ENCODE measurements at places on chromosomes 3 and 15.

DNA sequence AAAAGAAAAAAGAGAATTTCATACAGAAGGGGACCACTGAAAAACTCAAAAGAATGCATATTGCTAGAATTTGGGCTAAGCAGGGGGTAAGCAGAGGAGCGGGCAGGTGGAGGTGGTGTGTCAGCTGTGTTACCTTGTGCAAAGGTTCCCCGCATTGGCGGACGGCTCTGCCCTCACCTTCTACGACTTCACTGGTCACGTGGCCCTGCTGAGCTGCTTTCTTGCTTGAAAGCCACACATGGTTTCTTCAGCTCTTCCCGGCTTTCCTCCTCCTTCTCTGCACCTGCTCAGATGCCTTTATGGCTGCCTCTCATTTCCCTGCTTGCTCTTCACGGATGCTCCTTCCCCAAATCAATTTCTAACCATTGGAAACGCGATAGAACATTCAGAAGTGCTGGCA lies 30.5 kb downstream of the FAH start:
- DNase-seq = no peak

GRCh38 chr3:13025090-13025489 lies 48.1 kb downstream of the IQSEC1 start:
- DNase-seq = no peak

GRCh38 chr15:76337059-76337695 lies 604 bp downstream of the ISL2 start:
- DNase-seq = peak; percentile 77

- no peak for DNase-seq
These were observed 8.5 kb upstream of the IREB2 start for GRCh38 chr15:78429477-78429876.

DNA sequence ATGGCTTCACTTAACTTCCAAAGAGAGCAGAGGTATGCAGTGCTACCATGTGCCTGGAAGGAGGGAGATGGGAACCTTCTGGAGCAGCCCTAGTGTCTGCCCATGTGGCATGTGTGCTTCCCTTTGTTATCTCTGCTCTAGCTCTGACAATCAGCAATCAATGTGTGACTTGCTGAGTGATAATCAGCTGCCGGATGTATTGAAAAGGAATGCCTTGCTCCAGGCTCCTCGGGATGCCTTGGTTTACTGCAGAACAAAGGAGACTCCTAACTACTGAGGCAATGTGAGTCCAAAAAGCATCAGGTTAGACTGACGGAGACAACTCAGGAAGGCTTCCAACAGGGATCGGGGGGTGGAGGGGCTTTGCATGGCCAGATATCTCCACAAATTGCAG lies 36.0 kb upstream of the CORO2B start:
- DNase-seq = no peak

GRCh38 chr3:152827313-152827712 lies 7.6 kb upstream of the P2RY1 start:
- no peak for DNase-seq

- DNase-seq = no peak
These were observed 119.9 kb downstream of the CADPS start for GRCh38 chr3:62755285-62755684.

DNA sequence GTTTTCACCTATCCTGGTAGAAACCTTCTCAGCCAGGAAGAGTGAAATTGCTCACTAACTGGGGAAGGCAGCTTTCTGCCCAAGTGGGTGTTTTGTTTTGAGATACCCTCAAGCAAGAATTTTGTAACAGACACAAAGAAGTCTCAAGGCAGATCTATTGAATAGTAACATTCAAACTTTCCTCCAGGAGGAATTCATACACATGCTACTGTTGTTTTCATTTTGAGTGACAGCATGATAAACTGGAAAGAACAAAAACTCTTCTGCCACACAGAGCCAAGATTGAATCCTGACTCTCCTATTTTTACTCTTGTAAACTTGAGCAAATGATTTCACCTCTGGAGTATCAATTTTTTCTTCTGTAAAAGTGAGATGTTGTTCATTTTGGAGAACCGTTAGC lies 54.8 kb upstream of the MBNL1 start:
- DNase-seq = no peak

GRCh38 chr15:34584330-34584668 lies 848 bp upstream of the GOLGA8B start:
- DNase-seq = no peak

DNA sequence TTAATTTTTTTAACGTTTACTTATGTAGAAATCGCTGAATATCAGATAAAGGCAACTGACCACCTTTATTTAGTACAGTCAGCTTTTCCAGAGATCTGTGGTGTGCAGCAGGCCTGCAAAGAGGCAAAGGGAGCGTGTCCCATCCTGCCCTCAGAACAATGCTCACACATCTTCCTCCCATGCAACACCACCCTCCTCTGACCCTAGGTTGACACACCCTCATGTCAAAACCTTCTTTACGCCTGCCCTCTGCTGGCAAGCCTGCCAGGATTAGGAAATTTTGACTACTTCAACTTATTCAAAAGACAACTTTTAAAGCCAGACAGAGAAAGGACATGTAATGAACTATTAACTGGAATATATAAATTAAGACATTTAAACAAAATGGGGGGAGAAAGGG lies 513.7 kb downstream of the FOXP1 start:
- DNase-seq = peak; percentile 17

GRCh38 chr3:159766563-159767185 lies 222.0 kb upstream of the IL12A start:
- DNase-seq = no peak

GRCh38 chr15:50119063-50120040 lies at the start of gene ATP8B4:
Gene ATP8B4 (minus strand): TSS chr15:50119233. CDS start chr15:50106966, 12,267 bp downstream.
- no peak for DNase-seq

DNA sequence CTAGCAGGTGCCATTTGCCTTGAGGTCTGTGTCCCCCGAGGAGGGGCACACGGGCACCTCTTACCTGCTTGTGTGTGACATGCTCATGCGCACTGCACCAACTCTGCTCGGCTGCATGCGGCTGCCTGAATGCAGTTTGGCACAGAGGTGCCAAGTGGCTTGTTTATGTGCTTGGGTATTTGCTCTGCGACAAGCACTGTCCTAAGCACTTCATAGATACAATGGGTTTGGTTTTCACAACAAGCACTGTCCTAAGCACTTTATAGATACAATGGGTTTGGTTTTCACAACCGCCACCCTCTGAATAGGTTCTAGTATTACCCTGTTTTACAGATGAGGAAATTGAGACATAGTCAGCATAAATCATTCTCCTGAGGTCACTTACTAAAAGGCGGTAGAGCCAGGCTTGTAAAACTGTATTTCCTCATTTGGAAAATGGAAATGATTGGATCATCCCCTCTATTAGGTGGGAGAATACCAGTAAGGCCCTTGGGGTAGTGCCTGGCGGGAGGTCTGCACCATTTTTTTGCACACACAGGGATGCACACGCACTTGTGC lies 487 bp downstream of the ITIH4 start:
- no peak for DNase-seq

- no peak for DNase-seq
These were observed 19.6 kb upstream of the CHMP2B start for GRCh38 chr3:87207460-87207859.

GRCh38 chr3:11624161-11624560 lies 19.6 kb downstream of the VGLL4 start:
- DNase-seq = no peak

DNA sequence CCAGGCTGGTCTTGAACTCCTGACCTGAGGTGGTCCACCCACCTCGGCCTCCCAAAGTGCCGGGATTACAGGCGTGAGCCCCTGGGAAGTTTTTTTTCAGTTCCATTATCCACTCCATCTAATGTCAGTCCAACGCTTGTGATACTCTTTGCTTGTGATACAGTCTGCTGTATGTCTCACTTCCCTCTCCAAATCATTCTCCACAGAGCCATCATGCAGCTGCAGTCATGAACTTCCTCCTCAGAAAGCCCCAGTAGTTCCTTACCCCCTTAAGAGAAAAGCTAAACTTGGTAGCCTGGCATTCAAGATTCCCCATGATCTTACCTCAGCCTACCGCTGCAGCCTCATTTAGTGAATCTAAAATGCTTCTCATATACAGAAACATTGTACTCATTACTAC lies 2.3 kb downstream of the ARPC4 start:
- no peak for DNase-seq

DNA sequence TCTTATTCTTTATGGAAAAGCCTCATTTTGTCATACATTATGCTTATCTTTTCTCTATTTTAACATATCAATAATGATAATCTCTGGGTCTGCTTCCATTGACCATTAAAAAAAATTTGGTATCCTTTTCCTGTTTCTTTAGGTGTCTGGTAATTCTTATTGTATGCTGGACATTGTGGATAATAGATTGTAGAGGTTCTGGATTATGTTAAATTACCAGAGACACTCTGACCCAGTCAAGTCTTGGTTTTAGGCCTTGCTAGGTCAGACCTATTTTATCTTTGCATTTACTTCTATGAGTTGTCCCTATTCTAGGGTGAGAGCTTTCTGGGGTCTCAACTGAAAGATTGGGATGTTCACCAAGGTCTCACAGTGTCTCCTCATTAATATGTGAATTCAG lies 9.3 kb downstream of the MOBP start:
- no peak for DNase-seq

DNA sequence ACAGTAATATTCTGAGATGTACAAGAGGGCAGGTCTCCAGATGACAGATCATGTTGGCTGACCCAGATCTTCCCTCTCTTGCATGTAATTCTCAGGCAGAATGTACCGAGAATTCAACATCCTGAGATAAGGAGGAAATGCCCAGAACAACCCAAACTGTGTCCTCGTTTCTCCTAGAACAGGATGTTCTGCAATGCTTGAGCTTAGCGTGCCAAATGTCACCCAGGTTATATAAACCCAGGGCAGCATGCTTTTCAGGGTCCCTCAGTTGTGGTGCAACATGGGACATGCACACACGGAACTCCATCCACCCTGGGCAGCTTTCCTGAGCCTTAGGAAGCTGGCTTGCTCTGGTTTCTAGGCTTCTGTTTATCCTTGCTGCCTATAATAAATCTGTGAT lies 102.1 kb upstream of the CMC1 start:
- DNase-seq = no peak

GRCh38 chr15:26739791-26740190 lies 33.1 kb downstream of the GABRB3 start:
- DNase-seq = no peak

DNA sequence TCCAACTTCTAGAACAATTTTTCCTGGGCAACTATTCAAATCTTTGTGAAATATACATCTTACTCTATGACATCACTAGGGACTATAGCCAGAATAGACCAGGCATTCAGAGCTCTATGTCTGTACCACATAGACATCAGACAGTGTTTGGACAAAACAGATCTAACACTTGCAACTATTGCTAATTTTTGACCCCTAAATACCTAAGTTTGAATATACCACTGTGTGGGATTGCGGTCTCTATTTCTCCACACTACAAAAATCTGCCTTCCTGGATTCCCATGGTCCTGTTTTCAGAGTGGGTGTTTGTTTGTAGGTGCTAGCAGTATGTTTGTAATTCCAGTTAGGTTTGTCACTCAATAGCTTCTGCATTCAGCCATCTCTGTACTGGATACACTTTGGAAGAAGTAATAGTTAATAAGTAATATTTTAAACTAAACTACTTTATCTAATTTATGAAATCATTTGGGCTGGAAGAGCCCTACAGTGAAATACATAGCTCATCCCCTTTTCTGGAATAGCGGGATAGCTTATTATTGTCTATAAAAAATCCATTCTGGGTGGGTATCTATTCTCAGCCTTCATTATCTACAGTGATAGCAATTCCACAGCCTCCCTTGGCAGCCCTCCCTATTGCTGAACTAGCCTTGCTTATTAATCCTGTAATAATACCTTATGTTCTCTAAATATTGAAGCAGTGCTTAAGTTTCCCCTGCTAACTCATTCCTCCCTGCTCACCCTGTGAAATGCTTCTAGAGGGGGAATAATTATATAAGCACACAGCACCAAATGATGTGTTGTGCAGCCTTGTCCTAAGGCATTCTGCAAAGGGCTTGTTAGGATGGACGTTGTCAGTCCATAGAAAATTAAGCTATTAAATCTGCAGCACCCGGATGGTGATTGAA lies 49.4 kb downstream of the RBMS3 start:
- no peak for DNase-seq

GRCh38 chr3:194736277-194736895 lies 50.7 kb downstream of the FAM43A start:
- no peak for DNase-seq

- no peak for DNase-seq
These were observed 59.3 kb upstream of the CFAP161 start for GRCh38 chr15:81074773-81075172.

DNA sequence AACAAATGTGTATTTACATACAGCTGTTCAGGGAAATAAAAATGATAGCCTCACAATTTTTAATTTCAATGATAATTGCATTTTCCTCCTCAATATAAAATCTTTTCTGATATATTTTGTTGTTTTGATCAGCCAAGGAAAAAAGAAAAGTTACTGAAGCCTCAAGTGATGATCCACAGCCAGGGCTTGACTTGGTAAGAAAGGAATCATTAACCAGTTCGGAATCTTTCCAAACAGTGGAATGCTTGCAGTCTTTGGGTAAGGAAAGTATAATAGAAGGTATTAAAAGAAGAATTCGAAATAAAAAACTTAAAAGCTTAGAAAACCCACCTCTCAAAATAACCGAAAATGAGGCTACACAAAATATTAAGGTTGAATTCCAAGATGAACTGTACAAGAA lies 1.0 kb downstream of the TOPAZ1 start:
- DNase-seq = no peak

GRCh38 chr3:138944929-138945708 lies 1.8 kb downstream of the FOXL2 start:
- peak; percentile 40 for DNase-seq

DNA sequence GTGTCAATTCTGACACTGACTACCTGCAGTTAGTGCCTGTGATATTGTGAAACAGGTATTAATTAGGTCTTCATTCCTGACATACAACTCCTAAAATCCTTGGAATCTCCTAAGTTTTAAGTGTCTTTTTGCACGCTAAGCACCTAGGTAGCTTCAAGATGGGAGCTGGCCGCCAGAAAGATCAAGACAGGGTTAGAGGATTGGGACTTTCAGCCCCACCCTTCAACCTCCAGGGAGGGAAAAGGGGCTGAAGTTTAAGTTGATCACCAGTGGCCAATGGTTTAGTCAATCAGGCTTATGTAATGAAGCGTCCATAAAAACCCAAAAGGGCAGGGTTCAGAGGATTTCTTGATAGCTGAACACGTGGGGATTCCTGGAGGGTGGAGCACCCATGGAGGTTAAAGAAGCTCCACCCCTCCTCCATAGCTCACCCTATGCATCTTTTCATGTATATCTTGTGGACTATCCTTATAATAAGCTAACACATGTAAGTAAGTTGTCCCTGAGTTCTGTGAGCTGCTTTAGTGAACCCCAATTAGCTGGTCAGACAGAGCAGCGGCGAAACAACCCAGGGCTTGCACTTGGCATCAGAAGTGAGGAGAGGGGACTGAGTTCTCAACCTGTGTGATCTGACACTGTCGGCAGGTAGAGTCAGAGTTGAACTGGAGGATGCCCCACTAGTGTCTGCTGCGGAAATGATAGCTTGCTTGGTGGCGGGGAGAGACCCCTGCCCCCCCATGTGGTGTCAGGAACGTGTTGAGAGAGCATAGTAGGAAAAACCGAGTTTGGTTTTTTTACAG lies 12.8 kb upstream of the SRP14 start:
- DNase-seq = no peak

GRCh38 chr3:71495708-71496472 lies 87.6 kb downstream of the FOXP1 start:
- no peak for DNase-seq

GRCh38 chr3:71554649-71555048 lies 28.9 kb downstream of the FOXP1 start:
- DNase-seq = no peak

- no peak for DNase-seq
These were observed 434.5 kb downstream of the MFSD1 start for GRCh38 chr3:159236321-159236720.
